ENCODE measurements at places on chromosomes 12 and 14. TPM values are rescaled to one million over a fixed set of nuclear protein-coding genes. Genes with fewer than 3 reads are reported as not detected.

Gene GALNT16
- total RNA-seq: 2.8 TPM

DNA sequence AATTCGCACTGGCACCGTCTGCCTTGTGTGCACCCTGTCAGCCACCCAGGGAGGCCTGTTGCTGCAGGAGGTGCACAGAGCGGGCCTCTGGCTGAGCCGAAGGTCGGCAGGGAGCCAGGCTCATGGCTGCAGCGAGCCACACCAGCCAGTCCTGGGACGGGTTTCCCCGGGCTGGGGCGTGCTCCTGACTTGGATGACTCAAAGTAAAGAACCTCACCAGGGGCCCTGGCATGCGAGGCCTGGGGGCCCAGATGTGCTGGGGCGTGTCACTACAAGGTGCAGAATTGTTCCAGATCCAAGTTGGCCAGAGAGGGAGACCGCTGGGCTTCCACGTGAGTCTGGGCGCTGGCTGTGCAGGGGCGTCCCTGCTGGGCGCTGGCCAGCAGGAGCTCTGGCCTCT is 34.5 kb downstream of the FBRSL1 start:
- H3K36me3 ChIP-seq: peaks cover 1% of the 10 kb centered on the region
- DNase-seq: no peak
- no peak overlapping the region for H3K27ac ChIP-seq
- peaks cover 5% of the 10 kb centered on the region for H3K27me3 ChIP-seq
- no peak overlapping the region for H3K4me3 ChIP-seq

Gene CBLN3
- 1.5 TPM for total RNA-seq

DNA sequence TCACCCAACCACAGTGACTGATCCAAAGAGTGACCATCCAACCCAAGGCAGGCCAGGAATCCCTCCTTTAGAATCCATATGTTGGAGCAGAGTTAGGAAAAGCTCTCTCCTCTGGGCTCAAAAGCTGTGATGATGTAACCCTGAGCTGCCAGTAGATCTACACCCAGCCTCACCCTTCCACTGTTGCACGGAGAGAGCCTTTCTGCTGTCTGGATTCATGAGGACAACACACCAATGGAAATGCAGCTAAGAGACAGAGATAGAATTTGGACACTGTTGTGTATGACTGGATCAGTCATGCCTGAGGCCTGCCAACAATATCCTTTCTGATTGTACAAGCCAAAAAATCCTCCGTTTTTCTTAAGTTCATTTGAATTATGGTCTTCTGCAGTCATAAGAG is 4.4 kb upstream of the OR6J1 start:
- DNase-seq: no peak
- H3K27me3 ChIP-seq: no peaks in the 10 kb centered on the region
- peaks cover 5% of the 10 kb centered on the region for H3K36me3 ChIP-seq
- no peak overlapping the region for H3K27ac ChIP-seq
- no peak overlapping the region for H3K4me3 ChIP-seq

DNA sequence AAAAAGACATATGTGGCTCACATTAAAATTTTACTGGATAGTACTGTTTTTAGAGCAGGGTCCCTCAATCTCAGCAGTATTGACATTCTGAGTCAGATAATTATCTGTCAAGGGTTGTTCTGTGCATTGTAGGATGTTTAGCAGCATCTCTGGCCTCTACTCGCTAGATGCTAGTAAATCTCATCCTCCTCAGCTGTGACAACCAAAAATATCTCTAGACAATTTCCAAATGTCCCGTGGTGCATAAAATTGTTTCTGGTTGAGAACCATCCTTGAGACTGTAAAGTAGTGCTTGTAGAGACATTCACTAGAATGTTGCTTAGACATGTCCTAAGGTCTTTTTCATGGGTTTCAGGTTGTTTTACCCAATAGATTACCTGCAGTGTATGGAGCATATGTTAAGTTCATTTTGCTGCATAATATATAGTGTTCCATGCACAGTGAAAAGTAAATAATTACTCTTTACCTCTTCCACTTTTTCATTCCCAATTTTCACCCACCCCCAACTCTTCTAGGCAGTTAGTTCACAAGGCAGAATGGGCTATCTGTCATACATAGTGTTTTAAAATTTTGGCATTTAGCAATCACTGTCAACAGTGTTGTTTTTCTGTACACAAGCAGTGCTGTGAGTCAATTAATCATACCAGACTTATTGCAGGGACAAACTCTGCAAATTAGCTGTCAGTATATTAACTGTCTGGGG is 200.2 kb upstream of the SLC38A2 start:
- H3K4me3 ChIP-seq: no peak overlapping the region
- no peak for DNase-seq
- H3K27ac ChIP-seq: no peak overlapping the region
- no peaks in the 10 kb centered on the region for H3K27me3 ChIP-seq

GRCh38 chr14:96117101-96117897 is 78.1 kb downstream of the C14orf132 start:
- no peak overlapping the region for H3K27ac ChIP-seq
- peaks cover 2% of the 10 kb centered on the region for H3K27me3 ChIP-seq
- H3K4me3 ChIP-seq: no peak overlapping the region
- no peak for DNase-seq

DNA sequence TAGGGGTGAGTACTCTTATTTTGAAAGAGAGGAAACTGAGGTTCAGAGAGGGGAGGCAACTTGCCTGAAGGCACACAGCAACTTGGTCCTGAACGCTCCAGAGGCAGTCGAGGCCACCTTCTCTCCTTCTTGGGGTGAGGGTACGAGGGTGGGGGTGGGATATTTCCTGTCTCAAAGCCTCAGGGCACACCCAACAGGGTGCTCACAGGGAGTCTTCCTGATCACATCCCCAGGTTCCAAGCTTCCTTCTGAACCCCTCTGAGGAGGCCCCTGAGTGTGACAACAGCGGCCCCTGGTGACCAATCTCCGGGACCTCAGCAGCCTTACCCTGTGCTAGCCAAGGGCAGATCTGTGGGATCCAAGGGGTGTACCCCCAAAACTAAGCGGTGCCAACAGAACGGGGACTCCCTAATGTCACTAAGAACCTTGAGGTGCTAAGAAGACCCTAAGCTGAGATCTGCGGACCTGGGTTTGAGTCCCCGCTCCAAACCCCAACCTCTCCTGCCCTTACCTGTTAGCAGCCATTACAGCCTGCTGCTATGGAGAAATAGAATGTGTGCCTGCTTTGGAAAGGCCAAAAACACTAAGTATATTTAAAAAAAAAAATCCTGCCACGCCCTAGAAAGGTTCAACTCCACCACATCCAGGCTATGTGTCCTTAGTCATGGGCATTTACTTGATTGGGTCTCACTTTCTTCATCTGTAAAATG is 57.9 kb downstream of the TRPV4 start:
- no peak overlapping the region for H3K27ac ChIP-seq
- peak; percentile 82 for DNase-seq
- no peaks in the 10 kb centered on the region for H3K36me3 ChIP-seq
- H3K4me1 ChIP-seq: peaks cover 16% of the 10 kb centered on the region
- no peak overlapping the region for H3K4me3 ChIP-seq

Gene USP15
- 98.2 TPM for total RNA-seq

Measured in endothelial cell (in vitro differentiated cells).